Activated T-helper 17 cell treated with anti-CD3 and anti-CD28 coated beads, Interleukin-2, amount 50 U/mL, for 72 hours (primary cell): ENCODE measurements at places on chromosomes 16 and 17. TPM values are rescaled to one million over a fixed set of nuclear protein-coding genes. Genes with fewer than 3 reads are reported as not detected.

The JUP gene
- total RNA-seq = 0.45 TPM

The CD2BP2 gene
- total RNA-seq = 69.9 TPM

GRCh38 chr16:398561-399339 is 1.8 kb downstream of the NME4 start:
- ATAC-seq = no peak

GRCh38 chr17:82127704-82128103 is 29.7 kb upstream of the FASN start:
- ATAC-seq = no peak

GRCh38 chr16:29641561-29641960 is 21.5 kb upstream of the SPN start:
- ATAC-seq = peak; percentile 63
